Adrenal gland (tissue), 19 donors: ENCODE measurements at places on chromosomes 3 and 15. TPM values are rescaled to one million over a fixed set of nuclear protein-coding genes. Genes with fewer than 3 reads are reported as not detected.

The ACSBG1 gene
- total RNA-seq, result 14.0 TPM

The SYNPR gene
- not detected for total RNA-seq

The MINAR1 gene
- total RNA-seq, result 5.0 TPM

GRCh38 chr15:76024021-76024768 is 12.0 kb upstream of the NRG4 start:
- no peaks in the 10 kb centered on the region for H3K27me3 ChIP-seq
- H3K4me1 ChIP-seq, result no peaks in the 10 kb centered on the region
- H3K36me3 ChIP-seq, result no peaks in the 10 kb centered on the region
- no peak overlapping the region for H3K4me3 ChIP-seq
- DNase-seq, result no peak

The PLSCR2 gene
- total RNA-seq, result not detected

- H3K27me3 ChIP-seq, result peaks cover 4% of the 10 kb centered on the region
- no peak overlapping the region for H3K27ac ChIP-seq
- H3K36me3 ChIP-seq, result no peaks in the 10 kb centered on the region
- no peaks in the 10 kb centered on the region for H3K4me1 ChIP-seq
- no peak overlapping the region for H3K4me3 ChIP-seq
- DNase-seq, result no peak
Observed at GRCh38 chr3:187327845-187328244, 36.3 kb upstream of the MASP1 start.

DNA sequence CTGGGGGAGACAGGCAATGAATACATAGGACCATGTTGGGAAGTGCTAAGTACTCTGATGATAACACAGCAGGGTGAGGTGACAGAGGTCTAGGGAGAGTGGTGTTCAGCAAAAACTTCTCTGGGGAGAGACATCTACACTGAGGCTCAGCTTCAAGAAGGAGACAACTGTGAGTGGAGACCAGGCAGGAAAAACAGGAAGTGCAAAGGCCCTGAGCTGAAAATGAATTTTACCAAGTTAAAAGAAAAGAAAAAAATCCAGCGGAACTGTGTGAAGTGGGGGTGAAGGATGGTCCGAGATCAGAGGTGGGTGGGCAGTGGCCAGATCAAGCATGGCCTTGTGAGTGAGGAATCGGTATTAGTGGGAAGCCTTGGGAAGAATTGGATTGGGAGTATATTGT is 110.1 kb upstream of the CLSTN2 start:
- H3K36me3 ChIP-seq, result no peaks in the 10 kb centered on the region
- H3K4me3 ChIP-seq, result no peak overlapping the region
- H3K27me3 ChIP-seq, result no peaks in the 10 kb centered on the region
- DNase-seq, result no peak
- no peaks in the 10 kb centered on the region for H3K4me1 ChIP-seq
- H3K27ac ChIP-seq, result no peak overlapping the region

The FOXB1 gene
- not detected for total RNA-seq

The NRROS gene
- 9.8 TPM for total RNA-seq

- DNase-seq, result no peak
- no peak overlapping the region for H3K27ac ChIP-seq
- no peaks in the 10 kb centered on the region for H3K4me1 ChIP-seq
- no peak overlapping the region for H3K4me3 ChIP-seq
- H3K36me3 ChIP-seq, result no peaks in the 10 kb centered on the region
- peaks cover 77% of the 10 kb centered on the region for H3K27me3 ChIP-seq
Observed at GRCh38 chr15:98586066-98586465, 62.3 kb upstream of the IGF1R start.

DNA sequence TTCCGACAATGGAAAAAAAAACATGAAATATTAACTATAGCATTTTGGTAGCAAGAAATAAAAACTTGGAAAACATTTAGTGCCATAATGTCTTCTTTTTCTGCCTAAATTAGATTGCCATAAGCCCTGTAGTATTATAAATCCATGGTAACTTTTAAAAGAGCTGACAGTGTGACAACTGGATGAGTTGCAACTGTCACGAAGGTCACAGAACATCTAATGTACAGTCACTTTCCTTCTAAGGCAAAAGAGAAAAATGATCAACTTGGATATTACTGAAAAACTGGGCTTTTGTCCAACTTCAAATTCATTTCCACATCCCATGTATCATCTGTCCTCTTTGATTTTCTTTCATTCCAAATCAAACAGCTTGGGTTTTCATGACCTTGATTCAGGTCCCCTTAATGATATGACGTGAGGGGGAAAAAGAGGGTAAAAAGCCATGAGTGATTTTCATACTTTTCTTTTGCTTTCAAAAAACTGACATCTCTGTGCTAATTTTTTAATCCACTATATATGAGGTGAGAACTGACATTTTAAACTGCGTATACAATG is 602 bp downstream of the CPB1 start:
- H3K27me3 ChIP-seq, result no peaks in the 10 kb centered on the region
- peak overlapping the region; percentile 74 for H3K27ac ChIP-seq
- H3K36me3 ChIP-seq, result no peaks in the 10 kb centered on the region
- no peak overlapping the region for H3K4me3 ChIP-seq
- no peak for DNase-seq
- peaks cover 28% of the 10 kb centered on the region for H3K4me1 ChIP-seq
